OCI-LY7 (cell line): ENCODE measurements at places on chromosomes 12 and 14. TPM values are rescaled to one million over a fixed set of nuclear protein-coding genes. Genes with fewer than 3 reads are reported as not detected.

- DNase-seq, result no peak
These were observed 57.7 kb downstream of the ARF6 start for GRCh38 chr14:49950275-49951228.

DNA sequence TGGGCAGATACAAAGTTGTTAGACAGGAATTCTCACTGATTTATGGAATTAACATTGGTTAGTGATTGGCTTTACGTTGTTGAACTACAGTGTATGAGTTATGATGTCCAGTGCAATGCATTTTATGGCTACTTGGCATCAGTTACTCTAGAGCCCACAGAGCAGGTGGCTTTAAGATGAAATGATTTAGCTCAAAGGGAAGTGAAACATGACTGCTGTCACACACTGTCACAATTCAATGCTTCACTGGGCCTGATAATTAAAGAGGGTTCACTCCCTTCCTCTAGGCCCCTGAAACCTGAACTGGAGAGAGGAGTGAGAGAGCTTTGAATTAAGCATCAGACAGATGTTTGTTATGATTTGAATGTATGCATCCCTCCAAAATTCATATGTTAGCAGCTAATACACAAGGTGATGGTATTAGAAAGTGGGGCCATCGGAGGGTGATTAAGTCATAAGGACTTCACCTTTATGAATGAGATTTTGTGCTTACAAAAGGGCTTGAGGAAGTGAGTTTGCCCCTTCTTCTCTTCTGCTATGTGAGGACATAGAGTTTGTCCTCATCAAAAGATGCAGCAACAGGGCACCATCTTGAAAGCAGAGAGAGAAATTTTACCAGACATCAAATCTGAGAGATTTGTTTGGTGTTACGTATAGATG, 175.8 kb upstream of the GRIN2B start:
- peak; percentile 99 for DNase-seq

DNA sequence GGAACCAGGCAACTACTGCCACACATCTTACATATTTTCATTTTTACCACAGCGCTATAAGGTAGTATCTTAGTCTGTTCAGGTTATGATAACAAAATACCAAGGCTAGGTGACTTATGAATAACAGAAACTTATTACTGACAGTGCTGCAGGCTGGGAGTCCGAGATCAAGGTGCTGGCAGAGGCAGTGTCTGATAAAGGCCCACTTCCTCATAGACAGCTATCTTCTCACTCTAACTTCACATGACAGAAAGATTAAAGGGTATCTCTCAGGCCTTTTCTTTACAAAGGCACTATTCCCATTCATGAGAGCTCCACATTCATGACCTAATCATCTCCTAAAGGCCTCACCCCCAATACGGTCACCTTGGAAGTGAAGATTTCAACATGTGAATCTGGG, 59.8 kb upstream of the MDM1 start:
- DNase-seq, result no peak

DNA sequence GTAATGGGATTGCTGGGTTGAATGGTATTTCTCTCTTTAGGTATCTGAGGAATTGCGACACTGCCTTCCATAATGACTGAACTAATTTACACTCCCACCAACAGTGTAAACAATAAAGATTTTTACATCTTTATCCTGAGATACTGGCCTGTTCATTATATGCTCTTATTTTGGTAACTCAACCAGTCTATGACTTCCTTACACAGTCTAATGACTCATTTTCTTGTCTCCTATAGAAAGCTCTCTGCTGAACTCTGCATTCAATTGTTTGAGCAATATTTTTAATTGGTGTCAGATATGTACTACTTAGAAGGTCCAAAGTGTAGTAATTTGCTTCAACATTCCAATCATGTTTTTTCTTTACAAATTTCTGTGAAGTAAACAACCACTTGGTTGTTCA, 1351.8 kb downstream of the FSCB start:
- DNase-seq, result no peak

DNA sequence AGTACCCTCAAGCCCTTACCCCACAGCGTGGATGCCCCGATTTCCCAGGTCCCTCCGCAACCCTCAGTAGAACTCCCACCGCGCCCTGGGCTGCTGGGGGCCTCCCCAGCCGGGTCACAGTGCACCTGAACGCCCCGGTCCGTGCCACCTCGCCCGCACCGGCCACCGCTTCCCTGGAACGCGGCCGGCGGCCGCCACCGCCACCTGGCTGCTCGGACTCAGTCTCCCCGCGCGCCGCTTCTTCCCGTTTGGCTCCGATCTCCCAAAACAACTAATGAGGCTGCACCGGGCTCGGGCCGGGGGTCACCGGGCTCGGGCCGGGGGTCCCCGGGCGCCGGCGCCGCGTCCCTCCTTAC, 1.0 kb downstream of the ITPK1 start:
- peak; percentile 32 for DNase-seq

GRCh38 chr12:117792471-117792870, 176.3 kb downstream of the KSR2 start:
- no peak for DNase-seq

DNA sequence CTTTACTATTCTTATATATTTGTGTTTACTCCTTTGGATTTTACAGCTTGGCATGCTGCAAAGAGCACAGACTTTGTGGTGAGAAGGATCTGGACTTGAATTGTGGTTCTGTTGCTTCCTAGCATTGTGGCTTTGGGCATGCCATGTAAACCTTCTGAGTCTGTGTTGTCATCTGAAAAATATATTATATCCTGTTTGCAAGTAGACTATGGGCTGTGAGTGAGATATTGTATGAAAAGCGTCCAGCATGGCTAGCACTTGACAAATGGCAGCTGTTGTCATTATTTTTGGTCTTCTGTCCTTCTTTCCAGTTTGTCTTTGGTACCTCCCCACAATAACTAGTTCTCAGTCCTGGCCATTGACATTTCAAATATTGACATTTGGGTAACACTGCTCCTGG, 61.8 kb upstream of the DACT1 start:
- DNase-seq, result no peak

DNA sequence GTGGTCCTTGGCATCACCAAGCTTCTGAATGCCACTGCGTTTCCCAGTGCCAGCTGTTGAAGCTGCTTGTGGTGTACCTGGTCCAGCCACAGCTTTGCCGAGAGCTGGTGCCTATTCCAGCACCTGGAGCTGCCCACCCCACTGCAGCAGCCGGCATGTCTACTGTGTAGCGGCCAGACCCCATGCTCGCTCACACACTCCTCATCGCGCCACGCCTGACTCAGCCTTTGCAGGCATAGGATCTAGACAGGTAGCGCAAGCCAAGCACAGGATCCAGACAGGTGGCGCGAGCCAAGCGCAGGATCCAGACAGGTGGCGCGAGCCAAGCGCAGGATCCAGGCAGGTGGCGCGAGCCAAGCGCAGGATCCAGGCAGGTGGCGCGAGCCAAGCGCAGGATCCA, 11.6 kb upstream of the ZNF605 start:
- DNase-seq, result no peak

- no peak for DNase-seq
These were observed 15.6 kb downstream of the RCOR1 start for GRCh38 chr14:102608064-102608446.

DNA sequence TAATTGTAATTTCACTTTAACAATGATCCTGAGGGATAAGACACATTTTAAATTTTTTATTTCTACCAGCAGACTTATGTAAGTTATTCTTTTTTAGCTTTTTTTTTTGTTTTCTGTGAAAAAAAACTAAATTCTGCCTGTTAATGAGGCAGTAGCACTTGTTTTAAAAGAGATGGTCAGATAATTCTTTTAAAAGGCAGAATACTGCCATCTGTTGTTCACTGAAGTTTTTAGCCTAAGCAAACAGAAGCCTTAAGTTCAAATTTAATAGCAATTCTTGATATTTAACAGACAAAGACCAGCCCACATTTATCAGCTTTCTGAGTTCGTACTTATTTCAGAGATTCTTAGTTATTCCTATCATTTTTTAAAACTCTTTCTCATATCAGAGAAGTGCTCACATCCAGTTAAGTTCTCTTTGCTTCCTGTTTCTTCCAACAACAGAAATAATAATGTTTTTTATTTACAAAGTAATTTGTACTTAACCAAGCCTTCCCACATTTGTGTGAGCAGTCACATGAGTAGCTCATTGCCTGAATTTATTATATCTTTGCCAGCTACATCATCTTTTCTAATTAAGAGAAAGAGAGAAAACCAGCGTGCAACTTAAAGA, 93.4 kb upstream of the SLCO1C1 start:
- DNase-seq, result peak; percentile 10

- DNase-seq, result no peak
These were observed 157.2 kb downstream of the GARIN6 start for GRCh38 chr12:99804715-99805114.

DNA sequence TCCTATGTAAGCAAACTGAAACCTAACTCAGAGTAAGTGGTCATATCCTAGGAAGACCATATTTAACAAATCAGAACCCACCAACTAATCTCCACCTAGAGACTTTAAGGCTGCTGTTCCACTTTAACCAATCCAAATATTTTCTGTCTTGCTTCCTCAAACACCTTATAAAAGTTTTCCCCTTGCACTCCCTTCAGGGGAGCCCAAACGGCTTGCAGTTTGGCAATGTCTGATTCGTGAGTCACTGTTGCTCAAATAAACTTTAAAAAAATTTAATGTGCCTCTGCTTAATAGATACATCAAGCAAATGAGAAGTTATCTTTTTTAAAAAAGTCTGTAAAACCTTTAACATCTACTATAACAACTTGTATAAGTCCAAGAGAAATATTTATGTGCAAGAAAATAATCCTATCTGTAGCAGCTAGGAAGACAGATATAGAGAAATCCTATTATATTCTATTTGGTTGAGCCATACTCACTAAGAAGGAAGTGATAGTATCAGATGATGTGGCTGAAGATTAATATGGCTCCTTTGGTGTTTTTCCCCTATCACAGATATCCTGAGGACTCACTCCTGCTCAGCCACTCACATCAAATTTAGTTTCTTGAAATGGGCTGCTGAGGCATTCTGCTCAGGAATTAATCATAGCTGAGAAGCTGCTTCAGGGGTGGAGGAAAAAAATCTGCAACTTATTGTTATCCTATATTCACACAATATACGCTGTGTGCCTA, 65.1 kb upstream of the DUSP6 start:
- DNase-seq, result no peak

- DNase-seq, result no peak
These were observed 130.5 kb upstream of the CRY1 start for GRCh38 chr12:107223821-107224220.

- DNase-seq, result no peak
These were observed 92.8 kb upstream of the TMTC2 start for GRCh38 chr12:82593901-82594396.

- DNase-seq, result no peak
These were observed 29.7 kb downstream of the CCDC85C start for GRCh38 chr14:99574099-99574880.

GRCh38 chr14:64221391-64222003, 72.7 kb downstream of the ESR2 start:
- no peak for DNase-seq

- DNase-seq, result no peak
These were observed 29.0 kb downstream of the MOAP1 start for GRCh38 chr14:93155667-93156066.

- DNase-seq, result peak; percentile 44
These were observed 275.9 kb downstream of the FBXL14 start for GRCh38 chr12:1318327-1319031.

The CCDC197 gene
- total RNA-seq, result not detected in 2 replicates

The WNT1 gene
- total RNA-seq, result not detected in 2 replicates

The C1S gene
- 3.6 and 5.2 TPM in 2 replicates for total RNA-seq

The TAS2R43 gene
- 3.0 and 3.1 TPM in 2 replicates for total RNA-seq

The PLBD1 gene
- total RNA-seq, result 0.61 TPM in 1 of 2 replicates, not detected in the other

The STAC3 gene
- total RNA-seq, result 6.8 and 7.7 TPM in 2 replicates

The GALNT9 gene
- total RNA-seq, result not detected in 2 replicates
